Stimulated activated CD4-positive, alpha-beta T cell treated with anti-CD3 and anti-CD28 coated beads, Interleukin-1b, Interleukin-23, amount 100 ng/mL, for 48 hours (primary cell): ENCODE measurements at places on chromosomes 1 and 21.

- DNase-seq, result no peak
These were observed 4.1 kb upstream of the AHCYL1 start for GRCh38 chr1:109980324-109981003.

DNA sequence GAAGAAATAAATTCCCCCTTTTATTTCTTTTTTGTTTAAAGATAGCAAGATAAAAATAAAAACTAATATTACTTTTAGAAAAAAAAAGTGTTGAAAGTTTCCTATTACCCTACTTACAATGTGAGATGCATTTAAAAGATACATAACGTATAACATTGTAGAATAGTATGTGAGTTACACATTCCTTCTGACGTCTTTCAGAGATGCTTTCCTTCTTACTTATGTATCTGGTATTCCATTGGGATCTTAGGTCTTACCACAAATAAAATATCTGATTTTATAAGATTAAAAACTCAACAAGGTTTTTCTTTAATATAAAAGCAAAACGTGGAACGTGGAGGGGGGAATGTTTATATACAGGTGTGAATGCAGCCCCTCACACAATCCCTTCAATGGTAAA is 147.2 kb upstream of the ETS2 start:
- no peak for DNase-seq

GRCh38 chr1:3986686-3987218 is 86.7 kb upstream of the C1orf174 start:
- no peak for DNase-seq

DNA sequence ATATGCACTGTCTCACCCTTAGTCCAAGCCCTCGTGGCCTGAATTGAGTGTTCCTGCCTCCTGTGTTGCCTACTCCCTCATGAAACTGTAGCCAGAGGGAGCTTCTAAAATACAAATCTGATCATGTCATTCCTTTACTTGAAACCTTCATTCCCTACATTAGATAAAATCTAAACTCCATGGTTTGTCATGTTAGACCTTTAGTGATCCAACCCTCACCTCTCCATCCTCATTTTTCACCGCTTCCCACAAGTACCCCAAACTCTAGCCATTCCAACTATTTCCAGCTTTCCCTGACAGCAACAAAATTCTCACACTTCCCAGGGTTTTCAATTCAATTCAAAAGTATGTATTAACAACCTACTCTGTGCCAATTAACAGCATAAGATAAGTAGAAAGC is 18.3 kb upstream of the CNTN2 start:
- DNase-seq, result no peak

- no peak for DNase-seq
These were observed 304.7 kb downstream of the DUSP10 start for GRCh38 chr1:221437171-221437570.

DNA sequence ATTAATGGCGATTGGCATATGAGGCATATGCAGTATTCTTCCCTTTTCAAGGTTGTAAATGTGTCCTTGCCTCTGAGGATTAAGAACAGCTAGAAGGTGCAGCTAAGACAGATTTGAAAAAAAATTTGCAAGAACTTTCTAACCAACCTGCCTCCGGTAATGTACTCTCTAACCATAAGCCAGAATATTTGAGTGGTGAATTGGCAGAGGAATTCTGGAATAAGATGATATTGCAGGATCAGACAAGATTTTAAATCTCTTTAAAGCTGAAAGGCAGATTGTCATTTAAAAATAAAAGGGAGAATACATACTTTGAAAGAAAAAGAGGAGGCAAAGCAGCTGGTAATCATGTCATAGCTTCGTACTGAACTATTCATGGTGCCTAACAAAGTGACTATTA is 29.2 kb downstream of the MROH9 start:
- no peak for DNase-seq

- no peak for DNase-seq
These were observed 277.4 kb upstream of the LRRC7 start for GRCh38 chr1:69290291-69290690.
